ENCODE measurements at places on chromosomes 5 and 9.

DNA sequence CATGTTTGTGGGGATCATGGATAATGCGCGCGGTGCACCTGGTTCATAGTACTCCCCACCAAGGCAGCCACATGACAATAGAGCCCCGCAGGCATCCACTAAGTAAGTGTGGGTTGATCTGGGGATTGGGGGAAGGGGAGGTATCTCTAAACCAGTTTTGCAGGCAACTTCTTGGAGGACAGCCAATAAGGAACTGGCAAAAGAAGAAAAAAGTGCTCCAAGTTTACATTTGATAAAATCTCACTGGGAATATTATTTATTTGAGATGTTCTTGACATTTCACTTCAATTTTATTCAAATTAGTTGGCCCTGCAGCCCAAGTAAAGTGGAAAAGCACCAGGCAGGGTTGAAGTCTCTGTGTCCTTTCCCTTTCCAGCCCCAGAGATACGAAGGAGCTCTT lies 8.5 kb downstream of the FBP1 start:
- DNase-seq = no peak

GRCh38 chr5:30450153-30450552 lies 743.3 kb upstream of the CDH6 start:
- no peak for DNase-seq

GRCh38 chr9:18542837-18543405 lies 69.0 kb downstream of the ADAMTSL1 start:
- no peak for DNase-seq

- no peak for DNase-seq
Observed at GRCh38 chr5:163841-164240, 27.5 kb upstream of the LRRC14B start.

DNA sequence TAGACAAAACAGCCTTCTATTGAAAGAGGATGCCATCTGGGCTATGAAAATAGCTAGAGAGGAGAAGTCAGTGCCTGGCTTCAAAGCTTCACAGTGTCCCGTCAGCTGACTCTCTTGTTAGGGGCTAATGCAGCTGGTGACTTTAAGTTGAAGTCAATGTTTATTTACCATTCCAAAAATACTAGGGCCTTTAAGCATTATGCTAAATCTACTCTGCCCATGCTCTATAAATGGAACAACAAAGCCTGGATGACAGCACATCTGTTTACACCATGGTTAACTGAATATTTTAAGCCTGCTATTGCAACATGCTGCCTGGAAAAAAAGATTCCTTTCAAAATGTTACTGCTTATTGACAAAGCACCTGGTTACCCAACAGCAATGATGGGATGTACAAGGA lies 309.1 kb downstream of the NTRK2 start:
- no peak for DNase-seq

- DNase-seq = no peak
Observed at GRCh38 chr9:36827593-36827992, 206.5 kb downstream of the PAX5 start.
